CD4-positive, alpha-beta memory T cell (primary cell): ENCODE measurements at places on chromosomes 4 and X. TPM values are rescaled to one million over a fixed set of nuclear protein-coding genes. Genes with fewer than 3 reads are reported as not detected.
A peak's percentile ranks its signal among the peaks of the same experiment; 100 is the strongest.

DNA sequence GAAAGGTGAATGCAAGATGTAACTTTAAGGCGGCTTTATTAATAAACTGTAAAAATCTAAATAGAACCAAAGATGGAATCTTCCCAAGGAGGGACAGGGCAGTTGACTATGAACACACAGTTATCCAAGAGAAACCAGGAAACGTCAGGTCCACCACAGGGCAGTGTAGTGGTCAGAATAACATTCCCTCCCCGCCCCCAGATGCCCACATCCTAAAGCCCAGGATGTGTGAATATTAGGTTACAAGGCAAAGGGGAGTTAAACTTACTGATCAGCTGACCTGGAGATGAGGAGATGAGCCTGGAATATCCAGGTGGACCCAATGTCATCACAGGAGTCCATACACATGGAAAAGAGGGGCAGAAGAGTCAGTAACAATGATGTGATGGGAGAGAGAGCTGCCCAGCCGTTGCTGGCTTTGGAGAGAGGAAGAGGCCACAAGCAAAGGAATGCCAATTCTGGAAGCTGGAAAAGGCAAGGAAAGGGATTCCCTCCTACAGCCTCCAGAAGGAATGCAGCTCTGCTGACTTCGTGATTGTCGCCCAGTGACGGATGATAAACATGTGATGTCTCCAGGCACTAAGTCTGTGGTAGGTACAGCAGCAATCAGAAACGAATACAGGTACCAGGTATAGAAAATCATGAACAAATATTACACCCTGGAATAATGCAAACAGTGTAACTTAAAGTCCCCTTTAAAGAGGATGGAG lies 5.2 kb downstream of the SH3KBP1 start:
- no peak overlapping the region for H3K4me3 ChIP-seq
- H3K27ac ChIP-seq, result no peak overlapping the region
- H3K27me3 ChIP-seq, result no peaks in the 10 kb centered on the region
- H3K36me3 ChIP-seq, result no peaks in the 10 kb centered on the region
- no peak for DNase-seq
- peaks cover 36% of the 10 kb centered on the region for H3K4me1 ChIP-seq

GRCh38 chr4:17805580-17806155 lies 4.9 kb downstream of the DCAF16 start:
- peaks cover 38% of the 10 kb centered on the region for H3K36me3 ChIP-seq
- H3K27ac ChIP-seq, result no peak overlapping the region
- no peaks in the 10 kb centered on the region for H3K27me3 ChIP-seq
- DNase-seq, result no peak
- peaks cover 46% of the 10 kb centered on the region for H3K4me1 ChIP-seq

DNA sequence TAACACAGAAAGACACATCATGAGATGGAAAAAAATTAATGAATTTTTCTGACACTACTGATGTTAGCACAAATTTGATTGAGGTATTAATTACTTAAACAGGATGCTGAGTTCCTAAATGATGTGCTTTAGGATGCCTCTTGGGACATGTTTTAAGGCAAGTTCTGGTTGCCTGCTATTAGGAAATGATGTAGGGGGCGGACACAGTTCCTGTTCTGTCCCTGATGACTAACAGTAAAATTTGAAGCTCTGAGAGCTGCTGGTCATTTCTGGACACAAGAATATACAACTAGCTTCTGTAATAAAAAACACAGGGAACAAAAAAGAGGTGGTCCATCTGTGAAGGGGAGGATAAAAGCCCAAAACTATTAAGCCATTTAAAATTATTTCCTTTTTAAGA lies 163.2 kb upstream of the ETNPPL start:
- H3K4me1 ChIP-seq, result no peaks in the 10 kb centered on the region
- DNase-seq, result no peak
- H3K36me3 ChIP-seq, result no peaks in the 10 kb centered on the region

Gene TRIML2
- total RNA-seq, result not detected

DNA sequence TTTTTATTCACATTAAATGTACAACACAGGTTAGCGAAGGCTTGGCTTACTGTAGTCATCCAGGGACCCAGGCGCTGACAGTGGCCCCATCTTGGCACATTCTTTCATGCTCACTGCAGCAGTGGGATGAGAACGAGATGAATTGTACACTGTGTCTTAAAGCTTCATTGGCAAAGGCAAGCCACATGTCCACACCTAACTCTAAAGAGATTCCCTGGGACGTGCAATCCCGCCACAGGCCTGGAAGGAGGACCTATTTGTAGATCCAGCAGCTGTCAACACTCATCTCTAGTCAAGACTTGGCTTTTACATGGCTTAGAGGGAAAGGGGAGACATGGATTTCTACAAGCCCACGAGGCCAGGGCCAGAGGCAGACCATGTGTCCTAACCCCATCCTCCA lies 16.1 kb upstream of the CXCR3 start:
- H3K4me1 ChIP-seq, result peaks cover 37% of the 10 kb centered on the region
- DNase-seq, result no peak
- no peak overlapping the region for H3K27ac ChIP-seq
- no peaks in the 10 kb centered on the region for H3K27me3 ChIP-seq

DNA sequence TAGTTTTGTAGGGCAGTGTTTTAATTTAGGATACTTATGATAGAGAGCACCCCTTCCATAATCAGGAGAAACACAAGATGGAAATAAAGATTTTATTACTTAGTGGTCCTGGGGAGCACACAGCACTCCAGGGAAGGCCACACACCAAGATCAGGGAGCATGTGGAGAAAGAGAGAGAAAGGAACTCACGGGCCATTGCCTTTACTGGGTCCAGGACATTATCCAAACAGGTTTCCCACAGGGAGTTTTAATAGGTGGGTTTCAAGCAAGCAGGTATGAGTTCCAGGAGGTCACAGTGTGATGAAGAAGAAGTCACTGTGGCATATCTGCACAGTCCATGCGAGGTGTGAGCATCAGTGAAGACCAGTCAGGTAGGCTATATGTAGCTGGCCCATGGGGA lies 46.8 kb downstream of the NFKB1 start:
- peaks cover 24% of the 10 kb centered on the region for H3K4me1 ChIP-seq
- DNase-seq, result no peak
- no peak overlapping the region for H3K4me3 ChIP-seq
- peaks cover 7% of the 10 kb centered on the region for H3K36me3 ChIP-seq
- no peaks in the 10 kb centered on the region for H3K27me3 ChIP-seq

DNA sequence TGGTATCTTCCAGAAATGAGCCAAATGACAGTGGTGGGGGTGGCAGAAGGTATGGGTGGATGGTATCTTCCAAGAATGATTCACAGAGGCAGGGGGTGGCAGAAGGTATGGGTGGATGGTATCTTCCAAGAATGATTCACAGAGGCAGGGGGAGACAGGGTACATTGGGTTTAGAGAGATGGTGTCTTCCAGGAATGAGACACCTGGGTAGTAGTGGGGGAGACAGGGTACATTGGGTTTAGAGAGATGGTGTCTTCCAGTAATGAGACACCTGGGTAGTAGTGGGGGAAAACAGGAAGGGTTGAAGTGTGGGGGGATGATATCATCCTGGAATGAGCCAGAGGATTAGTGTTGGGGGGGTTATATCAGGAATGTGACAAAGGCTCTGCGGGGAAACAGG lies 62.0 kb downstream of the MAOA start:
- no peaks in the 10 kb centered on the region for H3K36me3 ChIP-seq
- no peaks in the 10 kb centered on the region for H3K4me1 ChIP-seq
- H3K4me3 ChIP-seq, result no peak overlapping the region
- no peak overlapping the region for H3K27ac ChIP-seq
- H3K27me3 ChIP-seq, result no peaks in the 10 kb centered on the region
- no peak for DNase-seq

GRCh38 chr4:26299254-26299882 lies 21.4 kb upstream of the RBPJ start:
- no peaks in the 10 kb centered on the region for H3K27me3 ChIP-seq
- H3K27ac ChIP-seq, result peak overlapping the region; percentile 26
- no peak overlapping the region for H3K4me3 ChIP-seq
- DNase-seq, result no peak
- H3K36me3 ChIP-seq, result no peaks in the 10 kb centered on the region
- H3K4me1 ChIP-seq, result peaks cover 6% of the 10 kb centered on the region

Gene ZNF630
- total RNA-seq, result 4.9 TPM

- no peaks in the 10 kb centered on the region for H3K36me3 ChIP-seq
- H3K27ac ChIP-seq, result no peak overlapping the region
- no peak overlapping the region for H3K4me3 ChIP-seq
- peak; percentile 21 for DNase-seq
- H3K4me1 ChIP-seq, result no peaks in the 10 kb centered on the region
These were observed 680.4 kb downstream of the DMD start for GRCh38 chrX:32530802-32531403.

Gene PNMA6A
- total RNA-seq, result not detected

GRCh38 chr4:184744236-184744635 lies 10.3 kb upstream of the CENPU start:
- H3K27me3 ChIP-seq, result no peaks in the 10 kb centered on the region
- H3K27ac ChIP-seq, result no peak overlapping the region
- H3K4me1 ChIP-seq, result peaks cover 12% of the 10 kb centered on the region
- H3K36me3 ChIP-seq, result no peaks in the 10 kb centered on the region

DNA sequence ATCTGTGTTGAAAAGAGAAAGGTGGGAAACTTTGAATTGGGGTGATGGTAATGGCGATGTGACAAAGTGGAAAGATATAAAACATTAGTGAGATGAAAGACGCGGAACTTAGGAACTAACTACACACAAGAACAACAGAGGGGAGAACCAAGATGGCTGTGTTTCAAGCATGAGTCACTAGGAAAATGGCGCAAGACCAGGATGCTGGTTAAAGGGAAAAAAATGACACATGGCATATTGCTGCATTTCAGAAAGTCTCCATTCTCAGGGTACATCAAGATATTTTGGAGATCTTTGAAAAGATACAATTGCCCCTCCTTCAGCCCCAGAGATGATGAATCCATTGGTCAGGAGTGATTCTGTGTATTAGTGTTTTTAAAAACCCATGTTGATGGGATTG lies 164.4 kb downstream of the FBXO8 start:
- peaks cover 6% of the 10 kb centered on the region for H3K27me3 ChIP-seq
- H3K4me3 ChIP-seq, result no peak overlapping the region
- no peaks in the 10 kb centered on the region for H3K36me3 ChIP-seq
- no peaks in the 10 kb centered on the region for H3K4me1 ChIP-seq
- H3K27ac ChIP-seq, result no peak overlapping the region

GRCh38 chr4:51901363-51901762 lies 58.4 kb downstream of the DCUN1D4 start:
- H3K4me1 ChIP-seq, result no peaks in the 10 kb centered on the region
- no peak for DNase-seq
- no peak overlapping the region for H3K4me3 ChIP-seq
- H3K27me3 ChIP-seq, result no peaks in the 10 kb centered on the region

GRCh38 chr4:42954963-42955669 lies 62.6 kb downstream of the GRXCR1 start:
- H3K4me1 ChIP-seq, result no peaks in the 10 kb centered on the region
- no peak overlapping the region for H3K27ac ChIP-seq
- H3K4me3 ChIP-seq, result no peak overlapping the region
- H3K27me3 ChIP-seq, result no peaks in the 10 kb centered on the region

DNA sequence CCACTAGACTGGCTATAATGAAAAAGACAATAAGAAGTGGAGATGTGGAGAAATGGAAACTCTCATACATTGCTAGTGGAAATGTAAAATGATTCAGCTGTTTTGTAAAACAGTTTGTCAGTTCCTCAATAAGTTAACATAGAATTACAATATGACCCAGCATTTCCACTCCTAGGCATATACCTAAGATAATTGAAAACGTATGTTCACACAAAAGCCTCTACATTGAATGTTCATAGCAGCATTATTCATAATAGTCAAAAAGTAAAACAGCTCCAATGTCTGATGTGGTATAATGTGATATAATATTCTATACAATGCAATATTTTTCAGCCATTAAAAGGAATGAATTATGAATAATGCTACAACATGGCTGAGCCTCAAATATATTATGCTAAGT lies 10.2 kb downstream of the EDA start:
- H3K27ac ChIP-seq, result no peak overlapping the region
- DNase-seq, result no peak
- H3K4me3 ChIP-seq, result no peak overlapping the region
- no peaks in the 10 kb centered on the region for H3K36me3 ChIP-seq
- peaks cover 6% of the 10 kb centered on the region for H3K4me1 ChIP-seq

Gene TLR10
- total RNA-seq, result 0.20 TPM

Gene RBM46
- not detected for total RNA-seq

DNA sequence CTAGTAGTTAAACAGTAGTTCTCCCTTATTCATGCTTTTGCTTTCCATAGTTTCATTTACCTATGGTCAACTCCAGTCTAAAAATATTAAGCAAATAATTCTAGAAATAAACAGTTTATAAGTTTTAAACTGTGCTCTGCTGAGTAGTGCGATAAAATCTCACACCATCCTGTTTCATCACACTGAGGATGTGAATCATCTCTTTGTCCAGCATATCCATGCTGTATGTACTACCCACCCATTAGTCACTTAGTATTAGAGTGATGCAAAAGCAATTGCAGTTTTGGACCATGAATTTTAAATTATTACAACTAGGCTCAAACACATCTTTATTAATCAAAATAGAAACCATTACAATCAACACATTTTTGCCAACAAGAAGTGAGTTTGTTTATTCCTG lies 187.4 kb downstream of the TEX13C start:
- no peak overlapping the region for H3K27ac ChIP-seq
- H3K4me1 ChIP-seq, result no peaks in the 10 kb centered on the region
- no peaks in the 10 kb centered on the region for H3K36me3 ChIP-seq

DNA sequence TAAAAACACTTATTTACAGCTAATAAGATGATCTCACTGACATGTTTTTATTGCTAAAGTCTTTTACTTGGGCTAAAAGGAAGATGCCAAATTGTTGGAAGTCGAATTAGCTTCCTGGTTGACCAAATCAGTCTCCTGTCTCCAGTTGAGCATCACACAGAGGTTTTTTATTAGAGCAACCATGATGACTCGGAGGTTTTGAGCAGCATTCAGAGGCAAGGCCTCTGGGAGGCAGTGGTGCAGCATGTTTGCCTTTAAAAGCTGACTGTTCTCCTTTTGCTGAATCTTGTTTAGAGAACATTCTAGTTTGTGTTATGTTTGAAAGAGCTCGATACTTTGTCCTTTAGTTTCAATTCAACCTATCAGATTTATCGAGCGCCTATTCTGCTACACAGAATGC lies 2.1 kb downstream of the UCHL1 start:
- H3K36me3 ChIP-seq, result no peaks in the 10 kb centered on the region
- no peaks in the 10 kb centered on the region for H3K4me1 ChIP-seq
- no peak for DNase-seq
- H3K4me3 ChIP-seq, result no peak overlapping the region
- H3K27ac ChIP-seq, result no peak overlapping the region
- H3K27me3 ChIP-seq, result peaks cover 4% of the 10 kb centered on the region

DNA sequence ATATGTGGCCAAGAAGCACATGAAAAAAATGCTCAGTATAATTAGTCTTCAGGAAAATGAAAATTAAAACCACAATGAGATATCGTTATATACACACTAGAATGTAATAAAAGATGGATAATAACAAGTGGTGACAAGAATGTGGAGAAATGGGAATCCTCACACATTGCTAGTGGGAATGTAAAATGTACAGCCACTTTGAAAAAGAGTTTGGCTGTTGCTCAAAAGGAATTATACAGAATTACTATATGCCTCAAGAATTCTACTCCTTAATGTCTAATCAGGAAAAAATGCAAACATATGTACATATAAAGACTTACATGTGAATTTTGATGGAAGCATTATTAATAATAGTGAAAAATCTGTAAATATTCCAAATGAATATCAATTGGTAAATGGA lies 102.2 kb downstream of the SPCS3 start:
- no peaks in the 10 kb centered on the region for H3K27me3 ChIP-seq
- no peak overlapping the region for H3K4me3 ChIP-seq
- no peak for DNase-seq
- H3K4me1 ChIP-seq, result no peaks in the 10 kb centered on the region
- H3K27ac ChIP-seq, result no peak overlapping the region
- H3K36me3 ChIP-seq, result no peaks in the 10 kb centered on the region
